ENCODE measurements at places on chromosomes 6 and 20.

DNA sequence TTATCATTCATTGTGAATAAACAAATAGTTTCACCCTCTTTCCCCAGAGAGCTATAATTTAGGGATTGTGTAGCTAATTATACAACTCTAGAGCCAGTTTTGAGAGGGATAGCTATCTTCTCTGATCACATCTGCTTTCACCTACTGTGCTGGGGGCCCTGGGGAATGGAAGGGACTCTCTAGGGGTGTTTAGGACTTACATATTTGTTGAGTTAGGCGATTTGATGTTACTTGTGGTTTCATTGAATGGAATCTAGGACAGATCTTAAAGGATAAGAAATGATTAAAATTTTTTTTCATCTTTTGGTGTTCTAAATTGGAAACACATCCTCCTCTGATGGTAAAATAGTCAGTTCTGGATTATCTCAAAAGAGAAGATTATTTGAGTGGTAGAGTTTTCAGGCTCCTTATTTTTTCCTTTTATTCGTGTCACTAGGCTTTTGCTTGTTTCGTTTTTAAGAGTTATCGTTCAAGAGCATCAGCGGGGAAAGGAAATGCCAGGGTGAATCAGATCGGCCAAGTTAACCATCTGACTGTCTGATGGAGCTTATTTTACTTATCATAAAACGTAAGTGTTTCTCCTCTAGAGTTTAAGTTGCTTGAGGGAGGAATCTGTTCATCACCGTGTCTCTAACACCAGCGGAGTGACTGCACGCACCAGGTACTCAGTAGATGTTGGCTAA lies 236.7 kb downstream of the FARS2 start:
- DNase-seq, result peak; percentile 70

- no peak for DNase-seq
Measured at GRCh38 chr6:135990439-135990838, 138.9 kb downstream of the PDE7B start.

DNA sequence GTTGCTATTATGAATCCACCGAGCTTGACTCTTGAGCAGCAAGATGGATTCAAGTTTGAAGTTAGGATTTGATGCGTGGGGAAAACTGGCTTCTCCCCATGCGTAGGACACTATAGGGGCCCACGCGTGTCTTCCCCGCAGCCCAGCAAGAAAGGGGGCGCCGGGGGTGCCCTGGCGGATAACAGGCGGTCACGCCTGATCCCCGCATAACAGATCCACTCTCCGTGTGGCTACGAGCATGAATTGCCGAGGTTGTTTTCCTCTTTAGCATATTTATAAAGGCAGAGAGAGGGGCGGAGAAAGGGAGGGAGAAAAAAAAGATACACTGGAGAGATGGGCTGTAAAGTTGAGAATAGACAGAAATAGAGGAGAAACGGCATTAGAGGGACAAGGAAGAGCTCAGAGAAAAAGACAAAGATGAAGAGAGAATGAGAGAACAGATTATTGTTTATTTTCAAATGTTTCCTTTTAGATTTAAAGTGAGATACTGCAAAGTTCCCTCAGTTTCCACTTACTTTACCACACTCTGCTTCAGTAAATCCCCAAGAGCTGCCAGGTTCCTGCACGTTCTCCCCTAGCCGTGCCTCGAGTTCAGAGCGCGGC lies 32.0 kb downstream of the TFAP2A start:
- DNase-seq, result no peak

DNA sequence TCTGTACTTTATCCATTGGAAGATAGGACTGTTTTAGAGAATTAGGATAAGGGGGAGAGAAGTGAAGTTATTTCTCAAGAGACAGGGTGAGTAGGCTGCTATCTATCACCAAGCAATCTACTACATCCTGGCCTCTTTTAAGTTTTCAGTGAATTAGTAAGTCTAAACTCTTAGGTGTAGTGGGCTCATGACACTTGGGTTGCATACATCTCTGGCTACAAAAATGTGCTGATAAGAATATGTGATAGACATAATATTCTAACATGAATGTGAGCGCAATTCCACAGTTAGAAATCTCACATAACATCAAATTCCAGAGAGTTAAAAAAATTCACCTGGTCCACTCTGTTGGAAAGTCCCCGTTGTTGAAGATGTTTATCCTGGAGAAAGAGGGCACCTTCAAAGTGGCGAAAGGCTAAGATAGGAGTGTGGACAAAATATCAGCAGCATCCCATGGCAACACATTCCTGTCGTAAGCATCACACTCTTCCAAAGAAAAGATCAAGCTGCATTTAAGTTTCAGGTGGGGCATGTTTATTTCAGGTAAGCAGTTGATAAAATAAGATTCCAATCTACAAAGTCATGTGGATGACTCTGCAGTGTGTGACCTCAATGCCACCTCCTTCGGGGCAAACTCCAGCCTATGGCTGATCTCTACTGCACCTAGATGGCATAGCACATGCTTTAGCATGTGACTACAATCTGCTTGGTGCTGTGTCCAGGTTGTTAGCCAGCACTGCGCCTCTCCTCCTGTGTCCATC lies 111.7 kb upstream of the NEDD9 start:
- no peak for DNase-seq

DNA sequence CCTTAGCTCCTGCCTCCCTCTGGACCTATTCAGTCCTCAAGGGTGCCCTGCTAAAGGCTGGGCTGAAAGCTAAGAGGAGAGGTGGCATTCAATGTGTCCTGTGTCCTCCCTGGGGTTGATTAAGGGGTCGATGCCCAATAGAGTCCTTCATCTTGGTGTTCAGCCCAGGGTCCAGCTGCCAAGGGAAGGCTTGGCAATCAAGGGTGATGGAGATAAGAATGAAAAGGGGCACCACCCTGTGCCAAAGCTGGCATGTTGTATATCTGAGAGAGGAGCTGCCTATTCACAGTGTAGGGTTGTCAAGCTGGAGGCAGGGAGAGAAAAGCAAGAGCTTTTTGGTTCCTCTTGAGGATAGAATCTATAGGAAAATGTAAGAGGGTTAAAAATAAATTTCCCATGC lies 12.3 kb downstream of the C20orf173 start:
- no peak for DNase-seq

DNA sequence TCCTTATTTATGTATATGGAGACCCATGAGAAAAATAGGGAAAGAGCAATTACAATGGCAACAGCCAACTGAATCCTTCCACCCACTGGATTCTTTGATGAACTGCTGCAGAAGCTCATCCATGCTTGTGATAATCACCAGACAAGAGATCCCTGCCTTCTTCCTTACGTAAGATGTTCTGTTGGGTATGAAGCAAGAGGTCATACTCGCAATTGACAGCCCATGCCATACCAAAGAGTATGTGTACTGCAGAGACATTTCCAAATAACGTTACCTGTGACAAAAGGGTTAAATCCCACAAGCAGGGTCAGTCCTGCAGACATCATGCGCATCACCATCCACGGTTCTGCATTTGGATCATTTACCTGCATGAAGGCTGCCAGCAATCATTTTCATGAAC lies 27.8 kb downstream of the ELOVL5 start:
- no peak for DNase-seq

GRCh38 chr6:164107297-164107995 lies 692.9 kb downstream of the QKI start:
- no peak for DNase-seq

DNA sequence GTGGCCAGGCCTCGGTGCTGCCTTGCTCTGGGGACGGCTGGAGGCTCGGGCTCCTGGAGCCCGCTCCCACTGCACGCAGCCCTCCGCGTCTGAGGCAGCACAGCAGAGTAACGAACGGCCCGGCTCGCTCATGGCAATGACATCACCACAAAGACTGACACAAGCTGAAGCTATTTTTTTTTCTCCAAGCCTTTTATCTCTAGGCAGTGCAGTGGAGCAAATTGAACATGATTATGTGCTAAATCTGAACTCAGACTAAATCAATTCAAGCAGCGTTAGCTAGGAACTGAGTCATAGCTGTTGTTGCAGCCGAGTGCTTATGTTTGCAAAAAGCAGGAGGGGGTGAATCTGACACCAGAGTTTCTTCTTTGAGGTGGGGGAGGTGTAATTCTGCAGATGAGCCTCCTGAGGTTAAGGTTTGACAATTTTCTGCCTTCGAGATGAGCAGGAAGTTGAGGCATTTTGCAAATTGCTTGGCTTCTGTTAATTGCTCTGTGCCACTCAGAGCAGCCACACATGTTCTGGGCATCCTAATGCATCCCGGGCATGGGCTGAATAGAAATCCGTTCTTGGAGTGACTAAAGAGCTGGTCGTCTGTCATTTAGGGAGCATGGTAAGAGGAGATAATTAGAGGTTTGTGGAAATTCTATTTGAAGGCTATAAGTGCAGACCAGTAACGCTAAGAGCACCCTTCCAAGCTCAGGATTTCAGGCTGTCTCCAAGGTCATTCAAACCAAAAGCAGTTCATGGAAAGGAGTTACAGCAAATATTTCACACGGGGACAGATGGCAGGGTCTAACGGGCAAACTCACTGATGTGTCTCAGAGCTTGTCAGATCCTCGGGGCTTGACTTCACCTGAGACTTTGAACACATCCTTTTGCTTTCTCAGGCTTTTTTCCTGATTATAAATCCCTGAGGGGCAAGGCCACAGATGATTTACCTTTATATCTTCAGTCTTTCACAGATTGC lies 155.1 kb upstream of the ENPP5 start:
- peak; percentile 55 for DNase-seq
